NCI-H345 (cell line): ENCODE measurements at places on chromosomes 5 and 9.

GRCh38 chr9:90722071-90722470 is 79.4 kb upstream of the DIRAS2 start:
- no peak for DNase-seq

GRCh38 chr9:80707120-80707519 is 982.2 kb downstream of the TLE1 start:
- no peak for DNase-seq

GRCh38 chr5:25295067-25295466 is 650.3 kb upstream of the CDH10 start:
- DNase-seq, result no peak

DNA sequence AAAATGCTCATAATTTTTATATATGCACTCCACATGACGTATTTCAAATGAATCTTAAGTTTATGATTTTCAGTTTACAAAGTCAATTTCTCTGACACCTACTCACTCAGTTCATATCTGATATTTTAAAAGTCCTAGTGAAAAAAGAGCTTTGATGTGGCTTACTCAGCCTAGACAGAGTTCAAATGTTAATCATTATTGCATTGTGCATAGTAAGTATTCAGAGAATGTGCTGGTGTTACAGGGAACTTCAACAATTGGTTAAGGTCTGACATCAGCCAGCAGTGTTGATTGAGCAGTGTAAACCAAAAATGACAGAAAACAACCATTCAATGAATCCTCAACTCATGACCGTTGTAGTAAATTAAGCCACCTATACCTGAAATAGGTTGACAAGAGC is 147.2 kb upstream of the LHFPL2 start:
- no peak for DNase-seq

GRCh38 chr5:124395926-124396325 is 350.5 kb downstream of the ZNF608 start:
- DNase-seq, result no peak

DNA sequence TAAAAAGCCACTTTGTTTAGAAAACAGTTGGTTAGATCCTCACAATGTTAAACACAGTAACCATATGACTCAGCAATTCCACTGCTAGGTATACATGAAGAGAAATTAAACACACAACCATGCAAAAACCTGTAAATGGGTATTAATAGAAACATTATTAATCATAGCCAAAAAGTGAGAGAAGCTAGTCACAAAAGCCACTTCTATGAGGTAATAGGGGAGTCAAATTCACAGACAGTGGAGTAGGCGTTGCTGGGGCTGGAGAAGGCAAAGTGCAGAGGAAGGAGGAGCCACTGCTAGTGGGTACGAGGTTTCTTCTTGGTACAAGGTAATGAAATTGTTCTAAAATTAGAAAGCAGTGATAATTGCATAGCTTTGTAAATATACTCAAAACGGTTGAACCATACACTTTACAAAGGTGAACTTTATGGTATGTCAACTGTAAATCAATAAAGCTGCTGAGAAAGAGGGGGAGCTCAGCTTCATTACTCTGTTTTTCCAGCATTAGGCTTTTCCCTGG is 364.4 kb downstream of the GADD45G start:
- DNase-seq, result no peak

- DNase-seq, result no peak
These were observed 20.2 kb upstream of the NREP start for GRCh38 chr5:111776913-111777781.

DNA sequence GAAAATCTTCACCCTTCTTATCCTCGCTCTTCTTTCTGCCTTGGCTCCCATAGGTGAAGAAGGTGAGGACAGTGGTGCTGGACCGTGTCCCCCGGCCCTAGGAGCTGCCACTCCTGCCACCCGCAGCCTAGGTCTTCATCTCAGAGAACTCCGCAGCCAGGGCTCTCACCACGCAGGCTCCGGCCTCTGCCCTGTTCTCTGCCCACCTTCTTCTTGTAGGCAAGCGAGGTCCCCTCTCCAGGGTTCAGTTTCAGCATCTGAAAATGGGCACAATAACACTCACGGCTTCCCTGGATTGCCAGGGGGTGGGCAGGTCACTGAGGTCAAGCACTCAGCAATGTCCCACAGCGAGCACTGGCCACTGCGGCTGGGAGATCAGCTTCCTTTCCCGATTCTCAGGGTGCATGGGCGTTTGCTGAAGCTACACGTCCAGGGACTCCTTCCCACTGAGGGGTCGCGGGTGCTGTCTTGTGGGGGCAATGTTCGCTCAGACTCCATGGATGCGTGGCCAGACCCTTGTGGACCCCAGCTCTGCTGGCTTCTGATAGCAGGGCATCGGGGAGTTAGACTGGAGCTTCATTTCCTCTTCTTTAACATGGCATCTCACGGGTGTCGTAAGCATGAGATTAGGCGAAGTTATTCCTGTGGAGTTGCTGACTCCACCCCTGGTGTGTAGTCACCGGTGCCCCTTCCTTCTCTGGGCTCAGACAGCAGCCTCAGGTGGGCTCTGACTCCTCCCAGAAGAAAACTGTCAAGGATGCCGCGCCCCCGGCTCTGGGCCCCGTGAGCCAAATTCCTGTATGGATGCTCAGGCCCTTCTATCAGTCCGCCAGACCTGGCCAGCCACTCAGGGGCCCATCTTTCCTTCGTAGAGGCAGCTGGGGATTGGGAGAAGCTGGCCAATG is 145.1 kb upstream of the IRX2 start:
- no peak for DNase-seq

GRCh38 chr9:104775574-104775936 is 11.6 kb downstream of the NIPSNAP3B start:
- no peak for DNase-seq

GRCh38 chr5:159581502-159582249 is 251.4 kb upstream of the IL12B start:
- DNase-seq, result no peak

DNA sequence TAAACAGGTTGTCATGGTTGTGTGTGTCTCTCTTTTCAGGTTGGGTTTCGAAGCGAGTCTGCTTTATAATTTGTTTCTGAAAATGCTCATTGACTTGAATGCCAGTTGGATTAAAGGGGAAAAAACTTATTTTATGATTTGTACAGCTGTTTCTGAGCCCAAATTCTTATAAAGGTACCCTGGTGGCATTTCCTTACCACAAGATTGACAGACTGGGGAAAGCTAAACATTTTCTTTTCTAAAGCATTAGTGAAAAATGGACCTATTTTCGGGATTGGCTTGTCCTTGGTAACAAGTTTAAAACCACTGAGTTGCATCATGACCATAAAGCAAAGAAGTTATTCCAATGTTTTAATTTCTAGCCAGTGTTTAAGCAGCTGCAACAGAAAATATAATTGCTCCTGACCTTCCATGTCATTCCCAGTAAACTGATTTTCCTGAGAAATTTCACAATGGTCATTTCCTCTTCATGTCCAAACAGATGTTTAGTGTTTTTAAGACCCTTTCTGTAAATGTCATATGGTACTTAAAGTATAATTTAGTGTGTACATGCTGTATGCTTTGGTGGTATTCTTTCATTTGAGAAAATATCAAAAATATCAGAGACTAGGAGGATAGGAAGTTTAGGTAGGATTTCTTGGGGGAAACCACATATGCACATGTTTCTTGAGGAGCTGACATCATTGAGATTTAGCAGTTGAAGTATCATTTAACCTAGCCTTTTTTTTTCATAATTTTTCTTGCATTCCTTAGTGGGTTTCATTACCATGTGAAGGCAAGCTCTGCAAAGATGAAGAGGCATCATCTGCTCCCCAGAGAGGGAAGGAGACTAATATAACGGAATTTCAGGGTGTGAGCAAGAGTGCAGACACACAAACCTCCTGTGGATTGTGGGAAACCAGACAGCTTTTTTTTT is 667.1 kb upstream of the RGMB start:
- no peak for DNase-seq
